ENCODE measurements at places on chromosomes 1 and 21. TPM values are rescaled to one million over a fixed set of nuclear protein-coding genes. Genes with fewer than 3 reads are reported as not detected.
A peak's percentile ranks its signal among the peaks of the same experiment; 100 is the strongest.

LAMB3 gene
- 0.72 TPM for total RNA-seq

GRCh38 chr1:201095581-201095980 is 16.6 kb downstream of the CACNA1S start:
- no peak overlapping the region for H3K4me3 ChIP-seq
- no peak overlapping the region for H3K27ac ChIP-seq
- DNase-seq = no peak
- H3K36me3 ChIP-seq = no peaks in the 10 kb centered on the region
- peaks cover 80% of the 10 kb centered on the region for H3K27me3 ChIP-seq
- H3K4me1 ChIP-seq = no peaks in the 10 kb centered on the region

DNA sequence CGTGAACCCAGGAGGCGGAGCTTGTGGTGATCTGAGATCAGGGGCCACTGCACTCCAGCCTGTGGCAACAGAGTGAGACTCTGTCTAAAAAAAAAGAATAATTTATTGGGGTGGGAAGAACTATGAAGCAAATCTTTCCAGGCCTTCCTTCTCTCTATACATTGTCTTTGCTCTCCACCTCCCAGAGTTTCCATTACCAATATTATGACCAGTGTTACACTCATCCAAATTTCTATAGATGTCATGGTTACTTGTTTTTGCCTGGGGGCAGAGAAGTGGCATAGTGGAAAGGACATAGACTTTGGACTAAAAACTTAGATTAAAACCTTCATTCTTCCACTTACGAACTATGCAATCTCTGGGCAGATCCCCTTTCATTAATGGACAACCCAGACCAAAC is 10.1 kb downstream of the FASLG start:
- no peaks in the 10 kb centered on the region for H3K36me3 ChIP-seq
- DNase-seq = no peak
- H3K27ac ChIP-seq = no peak overlapping the region
- no peaks in the 10 kb centered on the region for H3K27me3 ChIP-seq
- no peaks in the 10 kb centered on the region for H3K4me1 ChIP-seq
- H3K4me3 ChIP-seq = no peak overlapping the region

GRCh38 chr1:26373281-26373680 is 731 bp upstream of the ZNF683 start:
- DNase-seq = no peak
- peaks cover 6% of the 10 kb centered on the region for H3K4me1 ChIP-seq
- H3K27ac ChIP-seq = no peak overlapping the region
- H3K36me3 ChIP-seq = no peaks in the 10 kb centered on the region
- peaks cover 8% of the 10 kb centered on the region for H3K27me3 ChIP-seq
- no peak overlapping the region for H3K4me3 ChIP-seq

DNA sequence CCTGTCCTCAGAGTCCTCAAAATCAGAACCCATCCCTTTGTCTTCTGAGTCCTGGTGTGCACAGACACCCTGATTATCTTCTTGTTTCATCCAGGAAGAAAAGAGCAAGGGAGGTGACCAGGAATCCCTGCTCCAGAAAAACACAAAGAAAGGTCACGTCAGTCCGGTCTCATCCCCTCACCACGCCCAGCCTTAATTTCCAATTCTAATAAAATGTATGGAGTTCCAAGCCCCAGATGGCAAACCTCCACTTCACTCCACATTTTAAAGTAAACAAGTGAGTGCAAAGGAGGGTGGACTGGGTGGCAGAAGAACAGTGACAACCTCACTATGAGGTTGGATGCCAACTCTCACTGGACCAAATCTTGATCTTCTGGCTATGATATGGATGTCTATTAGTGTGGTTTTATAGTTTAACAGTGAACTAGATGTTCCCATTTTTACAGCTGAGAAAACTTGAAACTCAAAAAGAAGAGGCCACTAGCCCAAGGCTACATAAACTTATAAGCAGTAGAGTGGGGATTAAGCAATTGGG is 22.0 kb downstream of the ZNF697 start:
- no peak for DNase-seq
- peaks cover 13% of the 10 kb centered on the region for H3K4me1 ChIP-seq
- no peak overlapping the region for H3K27ac ChIP-seq
- H3K4me3 ChIP-seq = no peak overlapping the region

- H3K4me1 ChIP-seq = no peaks in the 10 kb centered on the region
- no peaks in the 10 kb centered on the region for H3K36me3 ChIP-seq
- H3K4me3 ChIP-seq = no peak overlapping the region
- no peak overlapping the region for H3K27ac ChIP-seq
- no peaks in the 10 kb centered on the region for H3K27me3 ChIP-seq
- DNase-seq = no peak
Measured at GRCh38 chr1:14090531-14090930, 390.5 kb downstream of the PRDM2 start.

DNA sequence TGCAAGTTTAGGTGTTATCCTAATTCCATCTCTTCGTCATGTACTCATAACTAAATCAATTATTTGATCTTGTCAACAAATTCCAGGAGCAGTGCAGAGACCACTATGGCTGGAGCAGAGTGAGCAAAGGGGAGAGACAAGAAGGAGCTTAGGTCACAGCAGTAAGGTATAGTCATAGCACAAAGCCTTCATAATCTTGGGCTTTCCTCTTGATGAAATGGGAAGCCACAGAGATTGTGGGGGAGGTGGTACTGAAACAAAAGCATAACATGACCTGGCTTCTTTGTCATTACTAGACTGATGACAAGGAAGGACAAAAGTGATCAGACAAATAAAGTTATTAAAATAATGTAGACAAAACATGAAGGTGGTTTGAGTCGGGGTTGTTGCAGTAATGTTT is 60.1 kb upstream of the PTGS2 start:
- no peaks in the 10 kb centered on the region for H3K36me3 ChIP-seq
- no peaks in the 10 kb centered on the region for H3K4me1 ChIP-seq
- no peaks in the 10 kb centered on the region for H3K27me3 ChIP-seq
- DNase-seq = no peak
- H3K4me3 ChIP-seq = no peak overlapping the region

DNA sequence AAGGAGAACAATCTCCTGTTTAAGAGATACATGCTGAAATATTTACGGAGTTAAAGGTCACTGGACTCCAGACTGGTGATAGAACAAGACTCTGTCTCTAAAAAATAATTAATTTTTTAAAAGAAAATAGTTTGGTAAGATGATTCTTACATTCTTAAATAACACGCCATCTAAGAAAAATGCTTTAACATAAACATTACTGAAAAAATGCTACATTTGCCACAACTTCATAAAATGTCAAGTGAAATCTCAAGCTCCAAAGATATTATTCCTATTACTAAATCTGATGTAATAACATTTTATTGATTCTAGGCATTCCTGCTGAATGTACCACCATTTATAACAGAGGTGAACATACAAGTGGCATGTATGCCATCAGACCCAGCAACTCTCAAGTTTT is 4.1 kb downstream of the ANGPTL3 start:
- peak; percentile 80 for DNase-seq
- H3K4me1 ChIP-seq = peaks cover 5% of the 10 kb centered on the region
- no peak overlapping the region for H3K27ac ChIP-seq
- H3K36me3 ChIP-seq = peaks cover 2% of the 10 kb centered on the region
- no peak overlapping the region for H3K4me3 ChIP-seq
- H3K27me3 ChIP-seq = no peaks in the 10 kb centered on the region

GRCh38 chr1:17875171-17875881 is 120.2 kb downstream of the ACTL8 start:
- no peaks in the 10 kb centered on the region for H3K36me3 ChIP-seq
- H3K4me3 ChIP-seq = no peak overlapping the region
- peaks cover 39% of the 10 kb centered on the region for H3K4me1 ChIP-seq
- H3K27ac ChIP-seq = peak overlapping the region; percentile 99

DNA sequence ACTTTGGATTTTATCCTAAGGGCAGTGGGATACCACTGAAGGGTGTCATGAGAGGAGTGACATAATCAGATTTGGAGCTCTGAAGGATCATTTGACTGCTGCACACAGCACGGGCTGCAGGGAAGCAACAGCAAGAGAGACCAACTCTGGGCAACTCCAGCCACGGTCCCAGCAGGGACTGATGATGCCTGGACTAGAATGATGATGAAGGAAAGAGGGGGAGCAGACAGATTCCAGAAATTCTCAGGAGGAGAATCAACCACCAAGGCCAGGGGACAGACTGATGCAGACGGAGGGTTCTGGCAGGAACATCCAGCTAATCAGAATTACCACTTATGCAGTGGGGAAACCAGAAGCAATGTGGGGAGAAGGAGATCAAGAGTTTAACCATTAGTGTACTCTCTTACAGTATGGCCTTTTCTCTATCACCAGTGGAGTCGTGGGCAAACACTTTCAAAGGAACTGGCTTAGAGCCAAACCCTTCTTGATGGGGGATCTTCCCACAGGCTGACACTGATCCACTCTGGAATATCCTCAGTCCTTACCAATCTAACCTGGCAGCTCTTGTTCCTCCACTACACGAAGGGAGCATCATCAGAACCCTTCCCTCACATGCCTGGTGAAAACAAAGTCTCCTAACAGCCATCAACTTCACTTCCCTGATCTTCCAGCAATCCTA is 3.3 kb downstream of the URB1 start:
- no peak overlapping the region for H3K4me3 ChIP-seq
- peaks cover 12% of the 10 kb centered on the region for H3K4me1 ChIP-seq
- H3K36me3 ChIP-seq = peaks cover 5% of the 10 kb centered on the region
- H3K27ac ChIP-seq = no peak overlapping the region
- DNase-seq = peak; percentile 51
- H3K27me3 ChIP-seq = no peaks in the 10 kb centered on the region

SLAMF1 gene
- not detected for total RNA-seq
